GM23338 (cell line): ENCODE measurements at places on chromosomes 7 and 10. TPM values are rescaled to one million over a fixed set of nuclear protein-coding genes. Genes with fewer than 3 reads are reported as not detected.

DNA sequence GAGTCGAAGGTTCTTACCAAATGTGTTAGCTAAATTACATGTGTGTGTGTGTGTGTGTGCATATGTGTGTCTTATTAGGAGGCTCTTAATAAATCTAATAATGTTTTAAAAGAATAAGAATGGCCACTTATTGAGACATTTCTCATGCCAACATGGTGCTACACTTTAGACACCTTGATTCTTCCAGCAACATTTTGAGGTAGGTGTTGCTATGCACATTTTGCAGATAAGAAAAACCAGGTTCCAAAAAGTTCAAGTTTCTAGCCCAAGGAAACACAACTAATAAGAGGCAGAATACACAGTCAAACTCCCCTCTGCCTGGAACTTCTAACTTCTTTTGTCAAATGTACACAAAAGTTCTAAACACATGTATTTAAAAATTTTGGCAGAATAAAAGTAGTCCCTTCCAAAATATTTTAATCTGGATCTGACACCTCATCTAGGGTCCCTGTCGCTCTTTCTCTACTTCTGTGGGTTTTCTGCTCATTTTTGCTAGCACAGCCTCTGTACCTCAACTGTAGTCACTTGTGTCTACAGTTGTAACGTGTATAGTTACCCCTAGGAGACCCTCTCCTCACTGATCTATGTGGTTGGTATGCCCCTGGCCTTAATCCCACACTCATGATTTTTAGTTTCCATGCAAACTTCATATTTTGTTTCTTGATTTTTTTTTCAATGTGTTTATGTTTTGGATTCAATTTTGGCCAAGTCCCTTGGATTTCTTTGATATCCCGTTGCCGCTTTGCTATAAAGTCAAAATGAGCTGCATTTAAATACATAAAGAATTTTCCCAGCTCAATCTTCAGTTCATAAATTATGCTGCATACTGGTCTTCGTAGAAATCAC is 4.3 kb downstream of the ANKRD1 start:
- no peak for DNase-seq

- no peak for DNase-seq
Observed at GRCh38 chr7:148804343-148805235, 79.5 kb downstream of the EZH2 start.

DNA sequence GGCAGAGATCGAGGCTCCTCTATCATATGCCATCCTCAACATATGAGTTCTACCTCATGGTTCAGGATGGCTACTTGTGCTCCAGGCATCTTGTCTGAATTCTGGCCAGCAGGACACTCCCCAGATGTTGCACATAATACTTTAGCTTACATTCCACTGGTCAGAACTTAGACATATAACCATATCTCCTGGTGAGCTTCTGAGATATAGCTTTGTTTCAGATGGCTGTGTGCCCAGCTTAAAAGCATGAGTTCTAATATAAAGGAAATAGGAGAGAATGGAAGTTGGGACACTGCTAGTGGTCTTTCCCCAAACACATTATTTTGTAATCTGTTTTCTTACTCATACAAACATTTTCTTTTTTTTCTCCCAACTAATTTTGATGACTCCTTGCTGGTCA is 50.8 kb upstream of the IFRD1 start:
- no peak for DNase-seq

- DNase-seq: peak; percentile 98
Observed at GRCh38 chr7:119175911-119176627, 951.6 kb downstream of the ANKRD7 start.

DNA sequence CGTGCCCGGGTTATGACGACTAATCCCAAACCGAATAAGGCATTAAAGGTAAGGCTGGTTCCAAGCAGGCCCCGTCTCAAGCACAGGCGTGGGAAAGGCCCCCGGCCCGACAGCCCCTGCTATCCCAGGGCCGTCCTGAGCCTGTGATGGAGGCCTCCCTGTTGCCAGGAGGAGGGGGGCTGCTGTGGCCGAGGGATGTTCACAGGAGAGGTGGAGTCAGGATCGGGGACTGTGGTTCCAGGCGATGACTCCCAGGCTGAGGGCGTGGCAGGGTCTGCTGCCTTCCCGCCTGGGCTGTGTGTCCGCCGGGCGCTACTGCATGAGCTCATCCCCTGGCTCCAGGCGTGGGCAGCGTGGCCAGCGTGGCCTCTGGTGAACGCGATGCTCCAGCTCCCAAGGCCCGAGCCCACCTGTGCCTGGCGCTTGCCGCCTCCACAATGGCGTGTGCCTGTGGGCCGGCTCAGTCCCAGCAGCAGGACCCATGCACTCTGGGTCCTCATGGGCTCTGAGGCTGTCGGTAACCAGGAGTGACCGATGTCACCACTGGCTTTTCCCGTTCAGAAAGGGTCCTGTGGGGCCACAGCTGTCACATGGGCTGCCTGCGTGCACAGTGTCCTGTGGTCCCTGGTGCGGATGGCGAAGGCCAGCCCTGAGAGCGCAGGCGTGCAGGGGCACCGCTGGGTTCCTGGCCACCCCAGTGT is 8.8 kb downstream of the MAFK start:
- no peak for DNase-seq

DNA sequence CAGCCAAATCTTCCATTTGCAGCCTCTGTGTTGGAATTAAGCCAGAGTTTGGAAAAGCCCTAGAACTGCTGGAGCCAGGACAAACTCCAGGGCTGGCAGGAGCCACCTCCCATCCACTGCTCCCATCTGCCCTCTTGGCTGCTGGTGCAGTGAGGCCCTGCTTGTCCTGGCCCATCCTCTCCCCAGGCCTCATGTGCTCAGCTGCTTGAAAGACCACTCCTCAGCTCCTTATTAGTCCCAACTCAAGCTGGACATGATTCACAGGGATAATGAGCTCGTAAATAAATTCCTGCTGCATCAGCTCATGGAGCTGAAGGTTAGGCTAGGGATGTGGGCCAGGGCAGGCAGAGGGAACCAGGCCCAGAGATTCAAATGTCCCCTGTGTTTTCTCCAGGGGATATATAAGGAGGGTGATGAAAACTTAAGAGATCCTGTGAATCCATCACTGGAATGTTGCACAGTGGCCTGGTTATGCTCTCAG is 282.8 kb downstream of the RPS24 start:
- no peak for DNase-seq

- no peak for DNase-seq
Observed at GRCh38 chr10:61040399-61041016, 96.5 kb upstream of the RHOBTB1 start.

- DNase-seq: no peak
Observed at GRCh38 chr10:19480353-19480752, 335.9 kb upstream of the PLXDC2 start.

DNA sequence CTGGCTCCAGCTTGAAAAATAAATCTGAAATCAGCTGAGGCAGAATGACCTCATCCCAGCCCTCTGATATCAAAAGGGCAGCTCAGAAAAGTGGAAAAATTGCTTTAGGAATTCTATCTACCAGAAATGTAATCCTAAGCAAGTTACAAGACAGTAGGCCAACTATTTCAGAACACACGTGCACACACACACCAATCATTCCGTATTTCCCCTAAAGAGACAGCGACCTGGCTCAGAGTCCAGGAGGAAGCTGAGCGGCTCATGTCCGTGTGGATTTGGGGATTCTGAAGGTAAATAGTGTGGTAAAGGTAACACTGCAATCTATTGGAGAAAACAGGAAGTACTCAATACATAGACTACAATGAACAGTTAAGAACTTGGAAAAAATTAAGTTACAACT is 288.2 kb downstream of the CALN1 start:
- no peak for DNase-seq

DNA sequence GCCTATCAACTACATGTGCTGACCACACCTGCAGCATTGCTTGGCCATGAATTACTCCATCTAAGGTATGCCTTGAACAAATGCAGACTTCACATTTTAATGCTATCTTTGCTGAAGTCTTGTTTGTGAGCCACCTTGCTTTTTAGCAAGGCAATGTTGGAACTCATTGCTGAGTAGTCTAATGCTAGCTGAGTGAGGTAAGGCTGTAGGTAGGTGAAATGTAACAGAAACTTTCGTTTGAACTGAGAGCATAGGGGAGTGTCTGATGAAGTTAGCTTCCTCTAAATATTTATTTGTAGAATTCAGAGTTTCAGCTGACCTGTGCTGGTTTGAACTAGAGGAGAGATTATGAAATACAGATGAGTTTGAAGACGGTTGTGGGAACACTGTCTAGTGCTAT is 238.5 kb downstream of the SEMA3A start:
- no peak for DNase-seq

- no peak for DNase-seq
Observed at GRCh38 chr10:126245501-126245900, 142.8 kb downstream of the ADAM12 start.

GRCh38 chr10:75497997-75498883 is 66.8 kb downstream of the LRMDA start:
- no peak for DNase-seq

GRCh38 chr10:125396676-125397075 is 236.3 kb upstream of the CTBP2 start:
- no peak for DNase-seq

DNA sequence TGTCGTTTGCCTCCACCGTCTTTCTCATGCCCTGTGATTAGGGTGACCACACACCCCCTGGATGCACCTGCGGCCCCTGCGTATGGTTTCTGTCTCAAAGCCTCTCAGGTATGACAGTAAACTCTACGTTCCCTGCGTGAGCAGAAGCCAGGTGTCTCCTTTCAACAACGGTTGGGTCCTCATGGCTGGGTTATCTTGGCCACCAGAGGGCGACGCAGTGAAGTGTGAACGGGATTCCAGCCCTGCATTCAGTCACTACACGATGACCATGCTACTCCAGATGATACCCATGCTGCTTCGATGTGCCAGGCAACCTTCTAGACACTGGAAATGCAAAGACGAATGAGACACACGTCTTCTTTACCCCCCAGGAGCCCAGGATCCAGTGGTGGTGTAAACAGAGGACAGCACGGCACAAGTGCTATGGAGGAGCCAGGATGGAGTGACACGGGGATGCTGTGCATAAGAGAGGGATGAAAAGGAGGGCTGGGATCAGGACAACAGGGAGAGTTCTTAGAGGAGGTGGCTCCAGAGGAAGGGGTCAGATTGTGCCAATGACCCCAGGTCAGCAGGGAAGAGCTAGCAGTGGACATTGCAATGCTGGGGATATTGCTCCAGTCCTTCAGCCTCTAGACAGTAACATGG is 228.1 kb upstream of the PFKP start:
- peak; percentile 85 for DNase-seq

GRCh38 chr7:45402480-45403218 is 171.5 kb upstream of the ADCY1 start:
- DNase-seq: no peak

SSC4D gene
- 4.9 and 9.7 TPM in 2 replicates for polyA plus RNA-seq

LIPJ gene
- polyA plus RNA-seq: not detected in 2 replicates

AP3M1 gene
- polyA plus RNA-seq: 10.9 and 13.8 TPM in 2 replicates

TAS2R41 gene
- polyA plus RNA-seq: not detected in 2 replicates

WDR37 gene
- 6.0 TPM in 2 replicates for polyA plus RNA-seq

NUDT13 gene
- polyA plus RNA-seq: 2.2 and 3.6 TPM in 2 replicates
